ENCODE measurements at places on chromosomes 7 and 10.

DNA sequence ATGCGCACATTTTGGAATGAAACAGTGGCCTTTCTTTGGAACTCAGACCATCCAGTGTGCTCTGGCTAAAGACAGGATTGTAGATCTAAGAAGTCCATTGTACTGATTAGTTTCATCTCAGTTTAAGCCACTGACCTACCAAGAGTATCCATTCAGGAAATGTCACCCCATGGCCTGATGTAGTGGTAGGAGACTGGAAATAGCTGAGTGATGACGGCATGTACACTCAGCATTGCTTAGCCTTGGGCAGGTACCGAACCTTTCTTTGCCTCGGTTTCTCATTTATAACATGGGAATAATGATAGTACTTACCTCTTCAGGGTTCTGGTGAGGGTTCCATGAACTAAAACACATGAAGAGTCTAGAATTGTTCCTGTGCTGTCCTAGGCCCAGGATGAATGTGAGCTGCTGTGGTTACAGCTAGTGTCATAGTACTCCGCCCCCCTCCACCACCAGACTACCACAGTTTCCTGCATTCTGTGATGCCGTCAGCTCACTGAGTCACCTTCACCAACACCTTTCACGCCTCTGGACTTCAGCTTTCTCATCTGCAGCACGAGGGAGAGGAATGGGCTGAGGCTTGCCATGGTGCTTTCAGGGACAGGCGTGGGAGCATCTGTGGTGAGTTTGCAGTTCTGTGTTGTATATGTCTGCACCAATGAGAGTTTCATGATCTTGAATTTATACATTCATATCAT is 484.0 kb upstream of the GALNT17 start:
- no peak for DNase-seq

DNA sequence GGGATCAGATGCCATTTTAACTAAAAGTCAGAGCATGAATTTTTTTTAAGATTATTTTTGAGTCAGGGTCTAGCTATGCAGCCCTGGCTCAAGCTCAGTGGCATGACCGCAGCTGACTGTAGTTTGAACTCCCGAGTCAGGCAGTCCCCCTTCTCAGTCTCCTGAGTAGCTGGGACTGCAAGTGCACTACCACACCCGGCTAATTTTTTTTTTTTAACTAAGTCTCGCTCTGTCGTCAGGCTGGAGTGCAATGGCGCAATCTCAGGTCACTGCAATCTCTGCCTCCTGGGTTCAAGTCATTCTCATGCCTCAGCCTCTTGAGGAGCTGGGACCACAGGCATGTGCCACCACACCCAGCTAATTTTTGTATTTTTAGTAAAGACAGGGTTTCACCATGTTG is 7.8 kb downstream of the TAS2R41 start:
- DNase-seq = no peak

- DNase-seq = no peak
Observed at GRCh38 chr7:69845721-69846495, 247.6 kb downstream of the AUTS2 start.

DNA sequence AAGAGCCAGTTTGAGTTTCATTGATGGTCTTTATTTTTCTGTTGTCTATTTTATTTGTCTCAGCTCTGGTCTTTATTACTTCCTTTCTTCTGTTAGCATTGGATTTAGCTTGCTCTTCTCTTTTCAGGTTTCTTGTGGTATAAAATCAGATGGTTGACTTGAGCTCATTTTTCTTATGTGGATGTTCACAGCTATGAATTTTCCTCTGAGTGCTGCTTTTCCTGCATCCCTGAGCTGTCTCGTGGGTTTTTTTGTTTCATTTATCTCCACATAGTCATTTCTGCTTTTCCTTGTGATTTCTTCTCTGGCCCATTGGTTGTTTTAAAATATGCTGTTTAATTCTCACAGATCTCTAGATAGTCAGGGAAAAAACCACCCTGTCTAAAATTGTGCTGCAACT is 19.7 kb downstream of the ADGRA1 start:
- DNase-seq = no peak

DNA sequence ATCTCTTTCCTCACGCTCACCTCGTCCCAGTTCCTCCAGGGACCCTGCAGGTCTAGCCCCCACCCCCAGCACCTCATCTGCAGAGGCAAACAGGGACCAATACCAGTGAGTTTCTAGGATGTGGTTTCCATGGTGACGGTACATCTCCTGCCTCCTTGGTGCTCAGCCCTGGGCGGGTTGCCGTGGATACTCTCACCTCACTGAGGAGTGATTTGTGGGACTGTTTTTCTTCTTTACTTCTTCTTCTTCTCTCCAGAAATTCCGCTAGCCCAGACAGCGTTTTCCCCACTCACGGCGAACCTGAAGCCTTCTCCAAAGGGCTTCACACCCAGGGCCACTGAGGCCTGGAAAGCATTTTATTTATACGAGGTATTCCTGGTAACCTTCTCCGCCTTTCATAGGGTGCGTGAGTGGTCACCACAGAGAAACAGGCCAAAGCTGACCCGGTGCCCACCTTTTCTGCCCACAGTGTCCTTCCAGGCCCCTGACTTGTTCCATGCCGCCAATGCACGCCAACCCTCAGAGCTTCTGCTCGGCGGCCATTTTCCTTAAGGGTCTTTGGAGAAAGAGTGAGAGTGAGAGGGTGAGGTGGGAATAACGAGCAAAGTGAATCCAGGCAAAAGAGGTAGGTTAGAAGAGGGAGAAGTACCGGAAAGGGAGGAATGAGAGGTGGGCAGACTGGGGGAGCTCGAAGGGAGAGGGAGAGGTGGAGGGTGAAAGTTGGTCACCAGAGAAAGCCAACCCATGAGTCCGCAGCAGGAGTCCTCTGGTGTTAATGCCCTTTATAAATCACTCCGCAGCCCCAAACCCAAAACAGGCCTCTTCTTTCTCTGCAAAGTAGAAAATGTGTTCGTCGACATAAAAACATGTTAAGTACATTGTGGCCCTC is 15.5 kb downstream of the FAM241B start:
- DNase-seq = no peak
